ENCODE measurements at places on chromosomes 13 and 19.

- DNase-seq = no peak
Observed at GRCh38 chr19:8826371-8826770, 5.7 kb downstream of the ZNF558 start.

DNA sequence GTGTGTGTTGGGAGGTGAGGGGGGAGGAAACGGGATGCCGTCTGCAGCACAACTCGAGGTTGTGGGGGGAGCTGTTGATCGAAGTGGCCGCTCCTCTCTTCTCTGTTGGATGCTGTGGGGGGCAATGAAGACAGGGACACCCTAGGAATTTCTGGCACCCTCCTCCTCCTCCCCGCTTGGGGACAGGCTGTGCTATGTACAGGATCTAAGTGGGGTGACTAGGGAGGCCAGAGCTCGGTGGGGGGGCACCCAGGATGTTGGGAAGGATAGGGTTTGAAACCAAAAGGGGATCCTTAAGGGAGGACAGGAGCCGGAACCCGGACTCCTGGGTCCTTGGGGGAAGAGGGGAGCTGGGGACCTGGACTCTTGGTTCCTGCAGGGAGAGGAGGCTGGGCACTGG is 2.0 kb downstream of the GRIN2D start:
- DNase-seq = no peak

- peak; percentile 78 for DNase-seq
Observed at GRCh38 chr13:41905600-41906254, 55.2 kb downstream of the VWA8 start.

DNA sequence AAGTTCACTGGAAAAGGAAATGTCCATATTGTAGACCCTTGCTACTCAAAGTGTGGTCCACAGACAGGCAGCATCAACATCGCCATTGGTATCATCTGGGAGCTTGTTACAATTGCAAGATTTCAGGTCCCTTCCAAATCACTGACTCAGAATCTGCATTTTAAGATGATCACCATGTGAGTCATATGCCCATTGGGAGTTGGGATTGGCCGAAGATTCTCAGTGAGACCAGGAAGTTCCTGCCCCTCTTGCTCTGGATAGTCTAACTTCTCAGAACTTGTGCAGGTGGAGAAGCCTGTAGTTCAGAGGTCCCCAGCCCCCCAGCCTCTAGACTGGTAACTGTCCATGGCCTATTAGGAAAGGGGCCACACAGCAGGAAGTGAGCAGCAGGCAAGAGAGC is 48.9 kb upstream of the URAD start:
- DNase-seq = no peak

DNA sequence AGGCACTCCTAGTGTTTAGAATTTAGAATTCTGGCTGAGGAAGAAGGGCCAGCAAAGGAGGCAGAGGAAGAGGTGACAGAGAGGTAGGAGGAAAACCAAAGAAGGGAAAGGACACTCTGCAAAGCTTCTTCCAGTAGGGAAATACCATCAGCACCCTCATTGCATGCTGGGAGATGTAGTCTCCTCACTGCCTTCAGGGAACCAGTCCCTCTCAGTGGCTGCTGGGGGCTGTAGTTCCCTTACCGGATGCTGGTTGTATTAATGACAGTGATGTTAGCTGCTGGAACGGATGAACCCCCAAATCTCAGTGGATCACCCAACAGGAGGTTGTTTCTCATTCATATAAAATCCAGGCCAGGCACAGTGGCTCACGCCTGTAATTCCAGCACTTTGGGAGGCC is 10.1 kb downstream of the GRIN2D start:
- no peak for DNase-seq

GRCh38 chr19:38004521-38005223 is 97.7 kb downstream of the SIPA1L3 start:
- DNase-seq = no peak

- no peak for DNase-seq
Observed at GRCh38 chr13:76976490-76976889, 15.4 kb upstream of the CLN5 start.

GRCh38 chr19:14985133-14985532 is 5.5 kb upstream of the SLC1A6 start:
- no peak for DNase-seq

DNA sequence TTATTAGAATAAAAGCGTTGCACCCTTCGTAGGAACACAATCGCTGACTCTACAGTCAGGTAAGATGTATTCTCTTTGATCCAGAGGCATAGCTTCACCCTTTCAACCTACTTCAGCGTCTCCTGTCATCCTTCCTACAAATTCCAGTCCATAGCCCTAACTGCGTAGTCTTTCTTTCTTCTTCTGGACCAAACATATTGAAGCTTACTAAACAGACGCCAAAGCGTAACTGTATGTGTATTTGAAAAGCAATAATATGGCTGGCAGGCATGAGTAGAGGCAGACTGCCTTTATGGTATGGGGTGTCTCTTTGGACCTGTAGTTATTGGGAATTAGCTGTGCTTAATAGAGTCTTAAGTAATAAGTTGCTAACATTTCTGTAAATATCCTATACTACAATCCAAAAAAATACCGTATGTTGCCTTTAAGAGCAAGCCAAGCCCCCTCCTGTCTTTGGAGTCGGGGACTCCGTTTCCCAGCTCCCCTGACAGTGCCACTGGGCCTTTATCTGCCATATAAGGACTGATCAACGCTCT is 392 bp upstream of the ZNF548 start:
- no peak for DNase-seq

DNA sequence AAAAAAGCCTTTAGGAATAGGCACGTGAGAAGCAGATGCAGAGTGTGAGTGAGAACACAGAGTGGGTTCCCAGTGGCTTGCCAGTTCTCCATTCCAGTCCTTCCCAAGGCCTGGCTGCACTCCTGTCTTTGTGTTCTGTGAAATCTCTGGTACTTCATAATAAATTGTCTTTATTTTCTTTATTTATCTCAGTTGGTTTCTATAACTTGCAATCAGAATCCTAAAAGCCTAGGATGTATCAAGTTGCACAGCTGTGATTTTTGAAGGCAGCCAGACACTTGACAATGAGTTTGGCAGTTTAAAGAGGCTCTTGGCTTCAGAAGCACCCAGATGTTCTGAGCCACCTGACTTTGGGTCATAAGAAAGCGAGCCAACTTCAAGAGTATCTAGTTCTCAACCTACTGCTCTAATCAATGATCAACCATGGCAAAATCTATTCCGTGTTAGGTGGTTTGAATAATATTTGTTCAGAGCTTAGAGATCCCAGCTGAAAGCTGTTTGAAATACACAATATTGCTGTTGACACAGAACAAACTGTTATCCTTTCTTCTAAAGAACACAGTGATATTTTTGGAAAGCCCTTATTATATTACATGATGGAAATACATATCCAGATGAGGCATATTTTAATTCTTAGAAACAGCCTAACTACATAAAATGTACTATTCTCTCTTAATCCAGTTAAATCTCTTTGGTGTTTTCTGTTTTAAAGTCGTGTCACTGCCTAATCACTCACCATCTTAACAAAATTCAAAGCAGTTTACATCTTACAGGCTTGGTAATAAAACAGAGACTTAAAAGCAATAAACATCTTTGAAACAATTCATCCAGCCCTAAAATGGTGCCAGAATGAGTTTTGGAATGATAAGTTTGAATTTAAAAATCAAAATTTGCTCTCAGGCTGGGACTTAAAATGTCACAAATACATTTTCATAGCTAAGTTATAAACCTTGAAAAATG is 483.0 kb upstream of the NBEA start:
- DNase-seq = no peak

DNA sequence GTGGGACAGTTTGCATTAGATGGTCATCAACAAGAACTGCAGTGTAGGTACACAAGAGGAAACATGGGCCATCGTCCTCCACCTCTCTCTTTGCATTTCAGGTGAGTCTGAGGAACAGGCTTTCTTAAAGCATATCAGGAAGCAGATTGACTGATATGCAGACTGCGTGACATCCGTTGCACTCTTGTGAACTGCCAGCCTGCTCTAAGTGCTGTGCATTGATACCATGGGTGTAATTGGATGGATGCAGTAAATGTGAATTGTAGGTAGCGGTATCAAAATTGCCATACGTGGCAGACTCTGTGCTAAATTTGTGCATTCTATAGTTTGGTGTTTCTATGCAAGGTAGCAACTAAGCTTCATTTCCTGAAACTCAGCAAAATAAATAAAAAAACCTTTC is 1008.3 kb downstream of the EFNB2 start:
- no peak for DNase-seq

- DNase-seq = no peak
Observed at GRCh38 chr13:76285463-76285862, 600.7 kb downstream of the KCTD12 start.

DNA sequence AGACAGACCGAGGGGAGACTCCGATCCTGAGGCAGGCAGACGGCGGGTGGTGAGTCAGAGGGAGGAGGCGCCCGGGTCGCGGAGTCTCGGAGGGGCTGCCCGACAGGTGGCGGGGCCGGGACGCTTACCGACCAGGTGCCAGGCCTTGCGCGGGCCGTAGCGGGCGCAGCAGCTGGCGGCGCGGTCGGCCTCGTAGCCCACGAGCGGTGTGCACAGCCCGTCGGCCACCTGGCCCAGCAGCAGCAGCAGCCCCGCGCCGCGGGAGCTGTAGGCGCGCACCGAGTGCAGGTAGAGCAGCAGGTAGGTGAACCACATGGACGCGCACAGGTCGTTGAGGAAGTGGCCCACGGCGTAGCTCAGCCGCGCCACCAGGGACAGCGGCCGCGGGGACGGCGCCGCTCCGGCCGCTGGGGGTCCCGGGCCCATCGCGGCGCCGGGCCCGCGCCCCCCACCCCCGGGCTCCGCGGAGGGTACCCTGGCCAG is 367 bp downstream of the MFSD12 start:
- DNase-seq = peak; percentile 33

DNA sequence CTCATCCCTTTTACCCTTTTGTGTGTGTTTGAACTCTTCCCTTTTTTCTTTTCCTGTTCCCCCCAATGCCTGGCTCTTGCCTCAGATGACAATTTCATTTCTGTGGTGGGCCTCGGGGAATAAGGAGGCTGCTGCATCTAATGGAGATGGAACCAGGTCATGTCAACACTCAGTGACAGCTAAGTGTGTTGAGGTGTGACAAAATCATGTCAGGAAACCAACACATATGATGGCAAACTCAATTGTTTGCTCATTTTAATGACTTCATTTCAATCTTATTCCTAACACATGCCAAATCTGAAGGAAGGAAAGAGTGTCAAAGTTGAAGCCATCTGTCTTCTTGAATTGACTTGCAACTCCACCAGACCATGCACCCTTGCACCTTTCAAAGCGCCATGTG is 36.7 kb downstream of the TNFSF11 start:
- no peak for DNase-seq

GRCh38 chr13:27666951-27667350 is 45.3 kb downstream of the POLR1D start:
- DNase-seq = peak; percentile 24

DNA sequence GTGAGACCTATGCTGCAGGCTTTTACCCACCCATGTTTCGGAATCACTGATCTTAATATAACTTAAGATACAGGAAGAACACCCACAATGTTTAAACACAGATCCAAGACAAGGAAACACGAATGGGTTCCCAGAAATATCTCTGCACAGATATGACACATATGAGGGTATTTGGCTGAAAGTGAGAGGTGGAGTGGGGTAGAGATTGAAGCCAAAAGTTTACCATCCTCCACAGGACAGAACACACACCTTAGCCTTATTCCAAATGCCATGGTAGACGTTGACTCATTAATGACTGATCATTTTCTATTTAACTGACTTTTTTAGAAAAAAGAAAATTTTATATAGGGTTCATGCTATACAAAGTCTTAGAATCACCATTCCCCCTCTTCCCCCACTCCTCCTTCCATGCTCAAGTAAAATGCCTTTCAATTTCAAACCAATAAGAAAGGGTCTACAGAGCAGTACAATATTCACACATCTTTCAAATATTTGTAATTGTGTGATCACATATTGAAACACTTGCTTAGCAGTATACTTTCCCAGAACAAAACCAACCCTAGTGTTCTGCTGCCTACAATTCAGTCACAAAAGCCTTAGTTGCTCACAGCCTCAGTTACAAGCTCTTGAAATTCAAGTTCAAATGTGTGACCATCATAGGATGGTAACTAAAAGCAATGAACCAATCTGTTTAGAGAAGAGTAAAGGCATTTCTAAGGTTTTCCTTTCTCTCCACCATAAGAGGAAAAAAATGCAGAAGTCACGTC is 11.8 kb upstream of the DOCK9 start:
- DNase-seq = no peak

GRCh38 chr19:2413159-2413558 is 14.2 kb downstream of the TIMM13 start:
- no peak for DNase-seq

DNA sequence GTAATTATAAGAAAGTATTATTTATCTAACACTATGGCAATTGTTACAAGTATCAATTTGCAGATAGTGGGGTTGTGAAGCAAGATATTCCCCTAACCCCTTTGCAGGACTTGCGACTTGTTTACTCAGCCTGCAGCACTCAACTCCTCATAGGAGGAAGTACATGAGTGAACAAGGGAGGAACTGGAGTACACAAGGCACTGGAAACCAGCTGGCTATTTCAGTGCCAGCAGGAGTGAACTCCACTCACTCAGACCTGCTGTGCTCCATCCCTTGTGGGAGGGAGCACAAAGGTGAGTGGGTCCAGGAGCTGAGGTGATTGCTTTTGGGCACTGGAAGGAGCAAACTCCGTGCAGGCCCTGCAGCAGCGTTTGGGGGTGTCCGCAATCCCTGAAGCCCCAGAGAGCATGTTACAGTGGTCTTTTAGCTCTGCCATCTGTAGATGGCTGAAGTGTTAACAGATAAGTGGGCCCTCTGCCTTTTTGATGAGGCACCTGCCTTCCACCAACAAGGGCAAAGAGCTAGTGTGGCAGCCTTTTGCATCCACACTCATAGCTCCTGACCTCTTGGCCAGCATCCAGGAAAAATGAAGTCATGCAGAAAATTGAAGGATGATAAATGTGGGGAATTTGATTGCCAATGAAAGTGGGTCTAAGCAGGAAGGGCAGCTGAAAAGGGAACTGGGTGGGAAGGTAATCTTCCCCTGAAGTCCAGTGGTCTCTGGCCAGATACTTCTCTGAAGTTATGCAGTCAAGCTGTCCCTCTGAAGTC is 802.2 kb upstream of the MIR17HG start:
- no peak for DNase-seq

GRCh38 chr13:57675526-57675925 is 44.0 kb downstream of the PCDH17 start:
- DNase-seq = no peak

DNA sequence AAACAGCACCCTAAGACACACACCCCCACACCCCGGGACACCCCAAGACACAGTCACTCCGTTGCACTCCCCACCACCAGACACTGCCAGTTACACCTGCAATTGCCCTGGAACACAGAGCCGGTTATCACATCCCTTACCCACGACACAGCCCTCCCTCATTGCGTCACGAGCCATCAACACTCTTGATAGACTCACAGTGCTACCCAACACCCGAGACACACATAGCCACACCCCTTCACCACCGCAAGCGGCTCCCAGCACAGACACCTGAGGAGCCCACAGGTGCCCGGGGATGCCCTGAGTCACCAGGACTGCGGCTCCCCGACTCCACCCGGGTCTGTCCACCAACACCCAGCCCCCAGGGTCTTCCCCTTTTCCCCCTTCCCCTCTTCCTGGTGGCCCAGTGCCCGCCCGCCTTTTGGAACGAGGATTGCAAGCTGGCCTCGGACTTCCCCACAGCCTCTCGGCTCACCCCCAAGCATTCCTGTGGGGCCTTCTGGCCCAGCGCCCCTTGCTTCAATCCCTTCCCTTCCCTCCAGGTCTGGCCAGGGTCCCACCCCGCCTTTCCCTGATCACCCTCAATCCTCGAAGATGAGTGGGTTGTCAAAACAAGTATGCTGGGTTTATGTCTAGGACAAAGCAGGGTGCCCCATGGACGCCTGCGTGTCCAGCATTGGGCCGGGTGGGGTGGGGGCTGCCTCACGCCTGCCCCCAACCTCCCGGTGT is 1.7 kb upstream of the PTGER1 start:
- DNase-seq = no peak

- DNase-seq = no peak
Observed at GRCh38 chr19:46361915-46362314, 15.0 kb downstream of the PPP5C start.

Data from hematopoietic multipotent progenitor cell treated with erythropoietin and hydrocortisone succinate and interleukin-3 and kit ligand, for 17 days (in vitro differentiated cells).